Karpas-422 (cell line): ENCODE measurements at places on chromosomes 2 and 18.

- no peak for DNase-seq
Measured at GRCh38 chr2:163729636-163730273, 6.1 kb downstream of the FIGN start.

- DNase-seq: peak; percentile 93
Measured at GRCh38 chr2:202831242-202832220, 40.0 kb downstream of the ICA1L start.

DNA sequence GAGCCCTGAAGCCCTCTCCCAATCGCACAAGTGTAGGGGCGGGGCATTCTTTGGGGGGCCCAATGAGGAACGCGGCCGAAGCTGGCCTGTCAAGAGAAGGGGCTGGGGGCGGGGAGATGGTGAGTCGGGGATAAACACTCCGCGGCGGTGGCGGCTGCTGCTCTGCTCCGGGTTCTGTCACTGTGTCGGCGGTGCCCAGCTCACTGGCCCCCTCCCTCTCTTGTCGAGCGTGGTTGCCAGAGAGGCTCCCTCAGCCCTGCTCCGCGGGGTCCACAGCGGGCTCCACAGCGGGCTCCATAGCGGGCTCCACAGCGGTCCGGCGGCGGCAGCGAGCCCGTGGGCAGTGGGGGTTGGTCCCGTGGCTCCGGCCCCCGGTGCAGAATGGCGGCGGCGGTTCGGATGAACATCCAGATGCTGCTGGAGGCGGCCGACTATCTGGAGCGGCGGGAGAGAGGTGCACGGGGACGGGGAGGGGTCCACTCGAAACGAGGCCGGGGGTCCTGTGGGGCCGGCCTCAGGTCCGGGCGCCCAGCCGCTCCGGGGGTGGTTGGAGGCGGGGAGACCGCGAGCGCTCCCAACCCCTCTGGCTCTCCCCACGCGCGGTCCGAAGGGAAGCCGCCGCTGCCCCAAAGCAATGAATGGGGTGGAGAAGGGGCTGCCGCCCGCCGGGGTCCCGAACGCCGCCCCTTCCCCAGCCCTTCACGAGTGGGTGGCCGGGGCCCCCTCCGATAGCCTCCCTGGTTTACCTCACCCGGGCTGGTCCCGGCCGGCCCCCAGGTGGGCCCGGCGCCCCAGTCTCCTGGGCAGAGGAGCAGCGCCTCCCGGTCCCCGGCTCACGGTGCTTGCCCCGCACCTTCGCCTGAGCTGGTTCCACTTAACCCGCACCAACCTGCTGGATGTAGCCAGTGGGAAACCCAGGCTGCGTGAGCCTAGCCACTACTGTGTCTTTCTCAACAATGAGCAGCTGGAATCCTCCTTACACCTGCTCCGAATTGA lies at the start of gene MXD1:
TSS of gene MXD1 (plus strand) at position 160 of the 996 bp plus-strand sequence. CDS start at position 382, 222 bp downstream.
- DNase-seq: peak; percentile 70

DNA sequence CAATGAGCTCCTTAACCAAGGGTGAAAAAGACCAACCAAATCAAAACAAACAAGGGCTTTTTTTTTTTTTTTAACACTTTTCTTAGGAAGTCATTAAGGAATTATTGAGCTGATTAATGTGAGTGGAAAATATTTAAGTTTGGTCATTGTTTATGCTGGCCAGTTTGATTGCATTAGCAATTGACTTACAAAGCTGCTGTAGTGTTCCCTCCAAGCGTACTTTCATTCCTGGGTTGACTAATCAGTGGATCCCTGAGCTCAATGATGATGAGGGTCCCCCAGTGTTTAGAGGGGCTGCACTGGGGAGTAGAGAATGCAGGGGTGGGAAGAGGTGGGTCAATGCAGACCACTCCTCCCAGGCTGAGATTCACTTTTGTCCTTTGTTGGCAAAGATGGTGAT lies 119.3 kb downstream of the PRKCE start:
- no peak for DNase-seq

DNA sequence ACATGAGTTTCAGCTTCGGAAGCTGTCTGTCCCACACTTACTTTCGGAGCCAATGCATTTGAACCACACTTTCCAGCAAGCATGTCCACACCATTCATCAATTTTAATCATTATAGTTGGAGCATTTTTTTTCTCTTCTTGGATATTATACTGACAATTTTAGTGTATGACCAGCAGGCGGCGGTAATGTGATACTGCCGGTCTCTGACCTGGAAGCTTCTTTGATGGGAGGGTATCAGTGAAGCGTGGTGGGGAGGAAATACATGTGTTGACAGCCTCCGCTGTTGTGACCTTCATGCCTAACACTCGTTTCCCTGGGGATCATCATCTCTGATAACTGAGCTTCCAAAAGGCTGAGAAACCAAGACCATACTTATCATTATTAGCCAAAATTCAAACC lies 231.7 kb downstream of the GBX2 start:
- peak; percentile 55 for DNase-seq

- no peak for DNase-seq
Measured at GRCh38 chr2:75994759-75995158, 284.0 kb upstream of the GCFC2 start.

DNA sequence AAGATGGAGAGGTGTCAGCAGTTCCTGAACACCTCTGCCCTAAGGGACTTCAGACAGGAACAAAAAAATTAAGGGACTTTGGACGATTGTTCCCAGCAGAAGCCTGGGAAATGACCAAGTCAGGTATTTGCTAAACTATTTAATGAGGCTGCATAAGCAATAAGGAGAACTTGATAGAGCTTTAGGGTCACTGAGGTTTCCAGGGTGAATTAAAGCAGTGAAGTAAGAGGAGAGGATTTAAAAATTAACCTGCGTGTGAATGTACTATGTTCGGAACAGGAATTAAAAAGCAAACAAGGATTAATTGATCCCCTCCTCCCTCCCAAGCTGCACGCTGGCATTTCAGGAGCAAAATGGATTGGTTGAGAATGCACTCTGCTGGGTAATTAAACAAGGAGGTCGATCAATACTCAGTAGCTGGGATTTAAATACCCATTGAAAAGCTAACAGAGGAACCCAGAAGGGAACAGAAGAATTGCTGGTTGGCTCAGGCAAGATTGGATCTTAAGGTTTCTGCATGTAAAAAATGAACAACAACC lies 157.2 kb downstream of the RNF152 start:
- no peak for DNase-seq

- DNase-seq: no peak
Measured at GRCh38 chr2:176546550-176546949, 277.3 kb downstream of the MTX2 start.

DNA sequence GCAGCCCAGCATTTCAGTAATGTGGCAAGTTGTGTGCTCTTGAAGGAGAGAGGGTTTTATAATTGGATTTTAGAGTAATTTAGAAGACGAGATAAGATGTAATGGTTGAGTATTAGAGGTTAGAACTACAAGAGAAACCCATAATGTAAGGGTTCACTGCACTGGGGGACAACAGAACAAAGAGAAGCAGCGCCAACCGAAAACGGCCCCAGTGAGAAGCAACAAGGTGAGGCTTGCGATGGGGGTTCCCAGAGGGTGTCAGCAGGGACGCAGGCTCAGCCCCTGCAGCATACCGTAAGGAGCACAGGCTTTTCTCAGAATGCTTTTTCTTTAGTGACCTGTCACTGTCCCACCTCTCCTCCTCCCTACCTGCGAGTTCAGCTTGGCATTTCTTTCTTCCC lies 183.9 kb upstream of the ETAA1 start:
- no peak for DNase-seq

GRCh38 chr2:149537092-149537726 lies 50.4 kb downstream of the MMADHC start:
- DNase-seq: no peak

DNA sequence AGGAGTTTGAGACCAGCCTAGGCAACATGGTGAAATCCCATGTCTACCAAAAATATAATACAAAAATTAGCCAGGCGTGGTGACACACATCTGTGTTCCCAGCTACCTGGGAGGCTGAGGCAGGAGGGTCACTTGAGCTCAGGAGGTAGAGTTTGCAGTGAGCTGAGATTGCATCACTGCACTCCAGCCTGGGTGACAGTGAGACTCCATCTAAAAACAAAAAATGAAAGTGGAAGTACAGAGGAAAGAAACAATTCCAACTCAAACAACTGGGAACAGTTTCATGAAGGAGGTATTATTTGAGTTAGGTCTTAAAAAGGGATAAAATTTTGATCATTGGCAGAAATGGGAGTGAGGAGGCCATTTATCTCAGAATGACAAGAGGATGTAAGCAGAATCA lies 6.3 kb upstream of the RAB1A start:
- no peak for DNase-seq

DNA sequence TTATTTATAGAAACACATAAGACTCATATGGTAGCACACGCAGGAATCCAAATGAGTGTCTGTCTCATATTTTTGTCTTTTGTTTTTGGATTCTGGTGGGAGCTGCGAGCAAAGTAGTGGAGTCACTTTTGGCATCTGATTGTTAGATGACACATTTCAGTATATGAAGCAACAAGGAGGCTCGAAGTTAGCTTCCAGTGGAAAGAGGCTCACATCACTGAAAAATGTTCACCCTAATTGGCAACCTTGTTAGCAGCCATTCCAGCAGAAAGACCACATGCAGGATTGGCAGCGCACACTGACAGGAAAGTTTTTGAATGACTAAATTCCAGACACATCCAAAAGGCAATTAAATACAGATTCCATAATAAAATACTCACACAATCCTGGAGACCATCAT lies 87.4 kb downstream of the MYT1L start:
- DNase-seq: no peak

DNA sequence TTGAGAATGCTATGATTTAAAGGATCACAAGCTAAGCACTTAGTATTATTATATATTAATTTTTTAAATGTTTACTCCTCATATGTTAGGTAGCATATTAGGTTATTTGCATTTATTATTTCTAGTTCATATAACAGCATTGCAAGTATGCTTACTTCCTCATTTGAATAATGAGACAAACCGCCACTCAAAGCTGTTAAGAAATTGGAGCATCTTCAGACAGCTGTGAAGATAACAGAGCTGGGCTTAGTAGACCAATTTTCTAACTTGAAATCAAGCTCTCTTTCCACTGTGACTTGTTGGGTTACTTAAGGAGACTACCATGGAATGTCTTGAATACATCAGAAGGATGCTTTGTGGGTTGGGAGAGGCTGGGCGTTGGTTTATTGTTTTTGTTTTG lies 139.3 kb downstream of the ASXL3 start:
- DNase-seq: no peak

DNA sequence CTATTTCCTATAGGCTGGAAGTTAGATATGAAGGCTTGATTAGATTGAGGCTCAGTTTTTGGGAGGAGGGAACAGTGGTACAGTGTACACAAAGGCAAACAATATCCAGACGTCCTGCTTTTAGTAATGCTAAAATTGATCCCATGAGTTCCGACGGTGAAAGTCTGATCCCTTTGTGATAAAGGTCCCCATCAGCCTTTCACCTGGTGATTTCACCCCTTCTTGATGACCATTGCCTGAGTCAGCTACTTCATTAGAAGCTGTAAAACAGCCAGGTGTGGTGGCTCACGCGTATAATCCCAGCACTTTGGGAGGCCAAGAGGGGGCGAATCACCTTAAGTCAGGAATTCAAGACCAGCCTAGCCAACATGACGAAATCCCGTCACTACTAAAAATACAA lies 29.7 kb downstream of the TWSG1 start:
- no peak for DNase-seq

DNA sequence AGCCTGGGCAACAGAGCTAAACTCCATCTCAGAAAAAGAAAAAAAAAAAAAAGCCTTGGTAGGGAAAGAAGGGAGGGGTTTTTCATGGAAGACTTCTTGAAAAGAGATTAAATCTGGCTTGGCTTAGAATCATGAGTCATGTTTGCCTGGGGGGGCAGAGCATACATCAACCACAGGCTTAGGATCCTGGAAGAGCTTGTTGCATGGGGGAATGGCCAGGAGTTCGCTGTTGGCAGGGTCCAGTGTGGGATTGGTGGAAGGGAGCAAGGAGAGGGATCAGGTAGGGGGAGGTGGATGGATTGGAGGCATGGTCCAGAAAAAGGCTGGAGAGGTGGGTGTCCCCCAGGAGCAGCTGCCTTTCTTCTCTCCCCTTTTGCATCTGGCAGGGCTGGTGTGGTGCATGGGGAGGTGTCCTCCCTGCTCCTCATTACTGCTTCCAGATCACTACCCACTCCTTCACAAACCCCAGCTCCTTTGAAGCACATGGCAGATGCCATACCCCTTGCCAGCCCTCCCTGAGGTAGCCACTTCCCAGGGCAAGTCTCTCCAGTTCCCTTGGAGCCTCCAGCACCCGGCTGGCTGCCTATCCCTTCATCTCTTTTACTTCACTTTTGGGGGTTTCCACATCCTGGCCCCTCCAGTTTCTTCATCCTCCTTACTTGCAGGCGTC lies 2.5 kb downstream of the ARMC9 start:
- no peak for DNase-seq

- DNase-seq: no peak
Measured at GRCh38 chr2:69465513-69466456, 28.6 kb upstream of the NFU1 start.

DNA sequence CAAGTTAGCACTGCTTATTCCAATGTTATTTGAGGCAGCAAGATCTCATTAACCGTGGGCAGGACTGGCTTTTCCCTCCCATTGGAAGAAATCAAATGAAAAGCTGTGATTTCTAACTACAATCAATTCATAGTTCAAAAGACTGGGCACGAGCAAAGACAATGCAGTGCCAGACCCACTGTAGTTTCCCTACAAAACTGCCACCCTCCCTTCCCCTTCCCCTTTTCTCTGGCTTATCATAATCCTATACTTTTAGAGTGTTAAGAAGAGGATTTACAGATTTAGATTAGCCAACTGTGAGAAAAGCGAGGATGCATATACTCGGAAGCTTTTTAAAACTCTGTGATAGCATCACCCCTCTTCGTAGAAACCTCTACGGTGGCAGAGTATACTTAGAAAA lies 260.4 kb downstream of the STK39 start:
- DNase-seq: no peak

DNA sequence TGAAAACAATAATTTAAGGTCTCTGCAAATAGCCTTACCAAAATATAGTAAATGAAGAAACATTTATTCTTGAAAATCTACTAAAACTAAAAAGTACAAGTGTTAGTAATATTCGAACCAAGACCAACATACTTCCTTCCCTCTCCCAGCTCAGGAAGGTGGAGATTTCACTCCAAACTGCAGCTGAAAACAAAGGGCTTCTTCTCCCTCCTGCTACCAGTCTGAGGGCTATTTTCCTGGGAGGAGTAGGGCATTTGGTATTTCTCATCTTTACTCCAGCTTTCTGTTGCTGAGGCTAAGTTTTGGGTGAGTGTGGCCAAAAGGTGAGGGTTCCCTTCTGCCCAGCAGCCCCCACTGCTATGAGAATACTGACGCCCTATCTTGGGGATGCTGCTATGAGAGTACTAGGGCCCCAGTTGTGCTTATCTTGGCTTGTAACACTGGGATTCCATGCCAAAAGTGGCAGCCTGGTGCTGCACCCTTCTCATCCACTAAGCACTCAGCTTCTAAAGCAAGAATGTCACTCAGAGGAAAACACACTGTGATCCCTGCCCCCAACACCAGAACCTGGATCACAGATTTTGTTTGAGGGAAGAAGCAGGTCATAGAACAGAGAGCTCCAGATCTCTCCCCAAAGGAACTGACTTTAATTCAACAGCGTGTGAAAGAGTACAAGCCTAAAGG lies 130.7 kb upstream of the KLF7 start:
- DNase-seq: no peak
